ENCODE measurements at places on chromosomes 11 and 22. TPM values are rescaled to one million over a fixed set of nuclear protein-coding genes. Genes with fewer than 3 reads are reported as not detected.

DNA sequence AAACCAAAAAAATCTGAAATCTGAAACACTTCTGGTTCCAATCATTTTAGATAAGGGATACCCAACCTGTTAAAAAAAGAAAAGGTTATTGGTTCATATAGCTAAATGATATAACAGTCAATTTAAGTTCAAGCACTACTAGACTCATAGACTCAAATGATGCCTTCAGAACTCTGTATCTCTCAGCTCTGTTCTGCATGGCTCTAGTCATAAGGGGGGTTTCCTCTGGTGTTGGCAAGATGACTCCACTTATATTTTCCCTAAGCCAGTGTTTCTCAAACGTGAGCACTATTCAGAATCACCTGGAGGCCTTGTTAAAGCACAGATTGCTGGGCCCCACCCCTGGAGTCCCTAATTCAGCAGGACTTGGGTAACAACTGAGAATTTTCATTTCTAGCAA, 11.5 kb upstream of the RRAS2 start:
- H3K4me1 ChIP-seq = peaks cover 25% of the 10 kb centered on the region
- DNase-seq = no peak
- no peaks in the 10 kb centered on the region for H3K27me3 ChIP-seq

GRCh38 chr11:40321537-40321936, 1137.9 kb downstream of the LRRC4C start:
- no peak overlapping the region for H3K4me3 ChIP-seq
- H3K4me1 ChIP-seq = no peaks in the 10 kb centered on the region
- no peaks in the 10 kb centered on the region for H3K27me3 ChIP-seq
- no peaks in the 10 kb centered on the region for H3K36me3 ChIP-seq

GRCh38 chr11:63558459-63559157, 4.6 kb downstream of the PLAAT2 start:
- no peaks in the 10 kb centered on the region for H3K36me3 ChIP-seq
- H3K4me3 ChIP-seq = no peak overlapping the region
- H3K27ac ChIP-seq = no peak overlapping the region

- H3K27me3 ChIP-seq = peaks cover 36% of the 10 kb centered on the region
- H3K4me1 ChIP-seq = peaks cover 1% of the 10 kb centered on the region
- no peaks in the 10 kb centered on the region for H3K36me3 ChIP-seq
- DNase-seq = no peak
These were observed 5.8 kb downstream of the DEPDC7 start for GRCh38 chr11:33021501-33021900.

- DNase-seq = no peak
- no peak overlapping the region for H3K27ac ChIP-seq
- H3K4me3 ChIP-seq = no peak overlapping the region
- no peaks in the 10 kb centered on the region for H3K27me3 ChIP-seq
- no peaks in the 10 kb centered on the region for H3K4me1 ChIP-seq
These were observed 619.9 kb downstream of the CNTN5 start for GRCh38 chr11:99640671-99641070.

DNA sequence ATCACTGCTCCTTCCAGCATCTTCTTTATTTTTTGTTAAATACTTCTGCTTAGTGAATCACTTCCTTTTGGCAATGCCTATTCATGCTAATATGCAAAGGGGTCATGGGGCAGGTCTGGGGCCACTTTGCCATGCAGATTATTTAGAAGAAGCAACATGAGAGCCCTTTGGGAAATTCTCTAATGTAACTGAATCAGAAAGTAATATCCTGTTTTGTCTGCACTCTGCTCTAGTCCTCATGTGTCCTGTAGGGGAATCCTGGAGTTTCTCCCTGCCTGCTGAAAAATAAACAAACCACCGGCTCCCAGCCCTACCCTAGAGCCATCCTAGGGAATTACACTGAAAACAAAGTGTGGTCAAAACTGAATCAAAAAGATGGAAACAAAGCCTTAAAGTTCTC, 176.5 kb upstream of the POU2AF2 start:
- H3K4me1 ChIP-seq = peaks cover 4% of the 10 kb centered on the region
- H3K4me3 ChIP-seq = no peak overlapping the region
- peaks cover 2% of the 10 kb centered on the region for H3K36me3 ChIP-seq
- DNase-seq = no peak
- H3K27me3 ChIP-seq = no peaks in the 10 kb centered on the region
- no peak overlapping the region for H3K27ac ChIP-seq

DNA sequence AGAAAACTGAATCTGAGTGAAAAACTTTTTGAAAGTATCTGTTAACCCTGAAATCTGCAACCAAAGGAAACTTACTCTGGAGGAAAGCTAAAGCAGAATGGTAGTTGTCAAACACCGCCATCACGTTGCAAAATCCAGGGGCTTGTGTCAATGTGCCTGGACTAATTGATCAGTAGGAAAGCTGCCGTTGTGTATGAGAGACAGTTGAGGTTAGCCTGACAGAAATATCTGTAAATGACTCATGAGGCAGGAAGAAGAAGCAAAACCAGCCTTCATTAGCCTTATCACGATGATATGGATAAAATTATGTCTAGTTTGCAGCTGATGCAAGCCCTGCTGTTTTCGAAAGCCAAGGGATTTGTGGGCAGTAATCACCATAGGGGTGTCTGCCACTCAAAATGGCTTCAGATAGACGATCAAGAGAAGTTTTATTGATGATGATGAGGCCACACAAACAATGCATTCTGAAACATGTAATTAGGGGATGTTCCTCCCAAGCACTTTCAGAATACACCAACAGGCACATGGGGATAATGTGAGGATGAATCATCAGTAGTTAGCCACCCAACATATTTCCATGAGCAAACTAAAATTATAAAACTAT, 8.9 kb downstream of the SCGB1A1 start:
- no peak for DNase-seq
- peaks cover 24% of the 10 kb centered on the region for H3K4me1 ChIP-seq
- no peaks in the 10 kb centered on the region for H3K36me3 ChIP-seq
- H3K27ac ChIP-seq = peak overlapping the region; percentile 57

- no peak for DNase-seq
- no peaks in the 10 kb centered on the region for H3K36me3 ChIP-seq
- H3K27me3 ChIP-seq = peaks cover 18% of the 10 kb centered on the region
These were observed 72.4 kb downstream of the RTL6 start for GRCh38 chr22:44425694-44426045.

GRCh38 chr11:789943-790342, at the start of gene CEND1:
TSS of gene CEND1 (minus strand) at chr11:790090. CDS start at chr11:788576, 1,514 bp downstream.
- no peak for DNase-seq
- no peak within 1 kb of the TSS for H3K27ac ChIP-seq
- H3K36me3 ChIP-seq = peaks cover 19% of the 10 kb centered on the region

DNA sequence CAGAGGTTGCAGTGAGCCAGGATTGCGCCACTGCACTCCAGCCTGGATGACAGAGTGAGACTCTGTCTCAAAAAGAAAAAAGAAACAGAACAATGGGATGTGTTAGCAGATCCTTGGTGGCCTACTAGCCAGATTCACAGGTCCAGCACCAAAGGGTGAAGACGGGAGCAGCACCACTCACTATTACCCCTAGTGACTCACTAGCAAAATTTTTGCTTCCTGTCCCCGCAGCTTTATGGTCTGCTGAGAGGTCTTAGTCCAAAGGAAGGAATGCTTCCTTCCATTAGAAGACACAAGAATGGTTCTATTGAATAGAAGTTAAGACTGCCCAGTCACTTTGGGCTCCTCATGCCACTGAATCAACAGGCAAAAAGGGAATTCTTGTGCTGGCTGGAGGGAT, 35.9 kb upstream of the NUP50 start:
- H3K27me3 ChIP-seq = peaks cover 12% of the 10 kb centered on the region
- no peak overlapping the region for H3K4me3 ChIP-seq
- no peak for DNase-seq
- peaks cover 5% of the 10 kb centered on the region for H3K36me3 ChIP-seq

GRCh38 chr22:23389271-23390071, 190.6 kb downstream of the IGLL1 start:
- no peaks in the 10 kb centered on the region for H3K36me3 ChIP-seq
- no peak overlapping the region for H3K4me3 ChIP-seq
- H3K27ac ChIP-seq = no peak overlapping the region
- peaks cover 4% of the 10 kb centered on the region for H3K27me3 ChIP-seq
- no peaks in the 10 kb centered on the region for H3K4me1 ChIP-seq
- no peak for DNase-seq

DNA sequence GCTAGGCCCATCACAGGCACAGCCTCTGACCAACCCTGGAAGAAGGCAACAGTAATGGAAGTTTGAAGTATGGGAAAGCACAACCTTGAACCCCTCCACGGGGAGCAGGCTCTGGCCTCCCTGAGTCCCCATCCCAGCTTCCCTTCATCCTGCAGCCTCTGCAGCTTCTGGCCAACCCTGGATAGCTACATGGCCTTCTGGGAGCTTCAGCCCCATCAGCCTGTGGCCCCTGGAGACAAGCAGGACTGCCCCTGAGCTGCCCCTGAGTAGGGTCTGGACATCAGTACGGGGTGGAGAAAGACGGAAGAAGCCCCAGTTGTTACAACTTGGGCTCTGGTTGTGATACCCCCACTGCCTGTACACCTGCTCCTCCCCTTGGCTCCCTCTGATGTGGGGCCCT, 113.8 kb upstream of the CD82 start:
- H3K27ac ChIP-seq = no peak overlapping the region
- H3K27me3 ChIP-seq = no peaks in the 10 kb centered on the region
- no peaks in the 10 kb centered on the region for H3K36me3 ChIP-seq
- no peak overlapping the region for H3K4me3 ChIP-seq
- no peak for DNase-seq

DNA sequence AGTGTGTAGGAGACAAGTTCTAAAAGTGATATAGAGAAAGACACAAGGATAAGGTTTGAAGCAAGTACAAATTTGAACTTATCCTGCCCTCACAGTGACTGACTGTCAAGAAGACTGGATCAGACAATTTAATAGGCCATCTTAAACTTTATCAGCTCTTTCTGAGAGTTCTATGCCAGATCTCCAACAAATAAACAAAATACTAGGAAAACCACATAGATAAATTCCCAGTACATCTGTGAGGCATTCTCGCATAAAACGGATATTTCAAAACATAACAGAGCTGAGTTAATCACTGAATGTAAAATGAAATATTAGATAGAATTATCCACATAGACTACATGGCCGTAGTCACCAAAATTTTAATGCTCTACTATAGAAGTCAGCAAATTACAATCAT, 120.9 kb upstream of the LUZP2 start:
- H3K27ac ChIP-seq = no peak overlapping the region
- H3K36me3 ChIP-seq = no peaks in the 10 kb centered on the region
- H3K27me3 ChIP-seq = no peaks in the 10 kb centered on the region
- H3K4me1 ChIP-seq = no peaks in the 10 kb centered on the region
- DNase-seq = no peak

GRCh38 chr11:93493252-93493897, 49.8 kb downstream of the SMCO4 start:
- H3K27ac ChIP-seq = no peak overlapping the region
- H3K4me3 ChIP-seq = no peak overlapping the region
- H3K27me3 ChIP-seq = no peaks in the 10 kb centered on the region
- no peaks in the 10 kb centered on the region for H3K36me3 ChIP-seq

DNA sequence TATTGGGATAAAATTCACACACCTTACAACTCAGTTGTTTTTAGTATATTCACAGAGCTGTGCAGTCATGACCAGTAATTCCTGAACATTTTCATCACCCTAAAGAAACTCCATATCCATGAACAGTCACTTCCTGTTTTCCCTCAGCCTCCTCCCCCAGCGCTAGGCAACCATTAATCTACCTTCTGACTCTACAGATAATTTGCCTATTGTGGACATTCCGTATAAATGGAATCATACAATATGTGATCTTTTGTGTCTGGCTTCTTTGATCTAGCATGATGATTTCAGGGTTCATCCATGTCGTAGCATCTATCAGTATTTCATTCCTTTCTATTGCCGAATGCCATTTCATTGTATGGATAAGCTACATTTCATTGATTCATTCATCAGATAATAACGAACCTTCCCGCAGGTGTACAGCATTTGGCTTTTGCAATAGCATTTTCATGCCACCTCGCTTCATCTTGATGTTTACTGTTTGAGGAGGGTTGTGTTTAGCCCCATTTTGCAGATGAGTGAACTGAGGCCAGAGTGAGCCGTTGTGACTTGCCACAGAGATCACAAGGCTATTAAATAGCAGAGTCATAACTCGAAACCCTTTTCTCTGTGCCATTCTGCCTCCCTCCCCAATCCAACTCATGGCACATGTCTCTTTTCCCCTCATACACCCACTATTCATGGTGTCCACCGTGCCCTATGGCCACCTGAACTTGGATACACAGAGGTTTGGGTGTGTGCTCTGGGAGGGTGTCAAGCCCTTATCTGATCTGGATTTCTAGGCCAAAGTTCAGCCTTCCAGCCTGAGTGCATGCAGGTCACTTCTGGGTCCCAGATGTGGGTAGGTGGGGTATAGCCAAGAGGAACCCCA, 11.1 kb upstream of the MYH9 start:
- no peak overlapping the region for H3K27ac ChIP-seq
- no peak for DNase-seq
- no peak overlapping the region for H3K4me3 ChIP-seq
- no peaks in the 10 kb centered on the region for H3K36me3 ChIP-seq
- H3K4me1 ChIP-seq = peaks cover 43% of the 10 kb centered on the region
- H3K27me3 ChIP-seq = no peaks in the 10 kb centered on the region

GRCh38 chr22:42041784-42042183, 28.8 kb downstream of the NAGA start:
- H3K4me3 ChIP-seq = no peak overlapping the region
- no peaks in the 10 kb centered on the region for H3K27me3 ChIP-seq
- no peak for DNase-seq
- peaks cover 16% of the 10 kb centered on the region for H3K36me3 ChIP-seq

- no peaks in the 10 kb centered on the region for H3K27me3 ChIP-seq
- no peak overlapping the region for H3K27ac ChIP-seq
- DNase-seq = no peak
- no peaks in the 10 kb centered on the region for H3K36me3 ChIP-seq
These were observed 5.7 kb downstream of the P2RX3 start for GRCh38 chr11:57343825-57344224.

GRCh38 chr22:25651332-25652085, 87.0 kb downstream of the GRK3 start:
- H3K4me1 ChIP-seq = peaks cover 74% of the 10 kb centered on the region
- peak overlapping the region; percentile 88 for H3K27ac ChIP-seq
- no peak for DNase-seq
- peak overlapping the region; percentile 44 for H3K4me3 ChIP-seq
- H3K36me3 ChIP-seq = peaks cover 31% of the 10 kb centered on the region
- H3K27me3 ChIP-seq = no peaks in the 10 kb centered on the region

- H3K27ac ChIP-seq = peak overlapping the region; percentile 53
- DNase-seq = no peak
- peaks cover 57% of the 10 kb centered on the region for H3K4me1 ChIP-seq
- no peaks in the 10 kb centered on the region for H3K27me3 ChIP-seq
- H3K36me3 ChIP-seq = peaks cover 13% of the 10 kb centered on the region
These were observed 8.0 kb downstream of the FADS3 start for GRCh38 chr11:61883327-61883726.

SAA4 gene
- total RNA-seq = not detected

PYGM gene
- 4.8 TPM for total RNA-seq

LUZP2 gene
- not detected for total RNA-seq

EIF4ENIF1 gene
- 53.6 TPM for total RNA-seq

Data from activated B cell treated with CpG ODN at 0.5 μM for 24 hours (primary cell).